NCI-H1048 (cell line): ENCODE measurements at places on chromosomes 5 and 9.

DNA sequence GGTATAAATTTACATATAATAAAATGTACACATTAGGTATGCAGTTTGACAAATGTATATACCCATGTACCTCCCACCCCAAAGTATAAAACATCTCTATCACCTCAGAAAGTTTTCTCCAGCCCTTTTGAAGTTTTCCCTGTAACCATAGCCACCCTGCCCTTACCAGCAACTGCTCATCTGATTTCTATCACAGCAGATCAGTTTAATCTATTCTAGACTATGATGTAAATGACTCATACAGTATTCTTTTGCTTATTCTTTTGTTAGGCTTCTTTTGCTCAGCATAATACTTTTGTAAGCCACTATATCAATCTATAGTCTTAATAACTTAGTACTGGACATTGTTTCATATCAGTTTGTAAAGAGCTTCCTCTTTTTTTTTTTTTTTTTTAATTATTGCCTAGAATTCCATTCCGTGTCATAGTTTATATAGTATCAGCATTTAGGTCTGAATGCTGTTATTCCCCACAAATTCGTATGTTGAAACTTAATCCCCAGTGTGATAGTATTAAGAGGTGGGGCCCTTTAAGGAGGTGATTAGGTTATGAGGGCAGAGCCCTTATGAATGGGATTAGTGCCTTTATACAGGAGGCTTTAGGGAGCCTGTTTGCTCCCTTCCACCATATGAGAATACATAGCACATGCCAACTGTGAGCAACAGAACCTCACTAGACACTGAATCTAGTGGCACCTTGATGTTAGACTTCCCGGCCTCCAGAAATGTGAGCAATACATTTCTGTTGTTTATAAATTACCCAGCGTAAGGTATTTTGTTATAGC lies 20.3 kb downstream of the MELK start:
- DNase-seq, result no peak

- no peak for DNase-seq
Measured at GRCh38 chr5:10503997-10504793, 59.7 kb upstream of the ANKRD33B start.

DNA sequence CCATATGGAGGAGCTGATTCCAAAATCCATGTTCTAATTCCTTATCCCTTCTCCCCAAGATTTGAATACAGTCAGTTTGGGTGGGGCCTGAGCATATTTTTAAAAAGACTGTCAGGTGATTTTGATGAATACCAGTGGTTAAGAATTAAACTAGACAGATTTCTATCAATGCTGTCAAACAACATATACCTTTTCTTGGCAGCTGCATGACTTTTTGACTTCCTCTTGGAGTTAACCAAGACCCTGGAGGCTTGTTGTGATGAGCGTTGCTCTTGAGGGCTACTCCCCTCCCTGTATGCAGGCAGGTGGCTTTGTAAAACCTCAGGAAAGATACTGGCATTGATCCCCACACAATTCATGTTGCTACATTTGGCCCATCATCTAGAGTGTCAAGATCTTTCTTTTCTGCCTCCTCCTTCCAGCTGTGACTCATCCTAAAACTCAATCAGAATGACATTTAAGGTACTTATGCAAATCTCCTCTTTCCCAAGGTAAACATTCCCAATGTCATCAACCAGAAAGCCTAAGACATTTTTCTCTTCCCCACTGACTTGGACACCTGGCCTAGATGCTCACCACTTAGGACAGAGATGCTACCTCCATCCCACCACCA lies 61.7 kb downstream of the PPP2R2B start:
- no peak for DNase-seq

DNA sequence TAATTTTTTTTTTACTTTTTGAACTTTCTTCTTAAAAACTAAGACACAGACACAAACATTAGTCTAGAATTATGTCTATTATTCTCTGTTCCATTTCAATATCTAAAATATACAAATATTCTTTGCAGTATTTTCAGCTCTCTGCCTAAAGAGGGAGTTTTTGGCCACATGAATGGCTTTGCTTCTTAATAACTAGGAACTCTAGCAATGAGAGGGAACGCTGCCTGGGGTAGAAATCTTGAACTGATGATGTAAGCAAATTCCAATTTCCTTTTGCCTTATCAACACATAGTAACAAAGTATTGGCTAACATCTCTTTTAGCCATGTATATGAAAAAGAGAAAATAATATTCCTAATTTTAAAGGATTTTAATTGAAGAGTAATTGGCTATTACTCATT lies 51.9 kb downstream of the SLC25A46 start:
- DNase-seq, result no peak

GRCh38 chr9:114928136-114928535 lies 2.3 kb downstream of the TNFSF8 start:
- DNase-seq, result no peak

DNA sequence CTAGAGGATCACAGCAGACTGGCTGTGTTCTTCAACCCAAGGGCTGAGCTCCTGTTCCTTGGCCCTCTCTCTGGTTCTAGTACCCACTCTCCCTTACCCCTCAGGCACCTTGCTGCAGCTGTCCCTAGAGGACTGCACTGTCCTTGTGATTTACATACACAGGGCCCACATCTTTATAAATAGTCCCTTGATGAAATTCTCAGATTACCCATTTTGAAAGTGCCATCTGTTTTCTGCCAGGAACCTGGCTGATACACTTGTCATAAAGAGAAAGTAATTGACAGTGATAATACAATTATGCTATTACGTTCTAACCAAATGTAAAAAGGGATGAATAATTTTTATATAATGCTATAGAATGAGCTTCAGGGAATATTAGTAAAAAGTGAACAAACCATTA lies 16.5 kb upstream of the SPARC start:
- DNase-seq, result no peak

DNA sequence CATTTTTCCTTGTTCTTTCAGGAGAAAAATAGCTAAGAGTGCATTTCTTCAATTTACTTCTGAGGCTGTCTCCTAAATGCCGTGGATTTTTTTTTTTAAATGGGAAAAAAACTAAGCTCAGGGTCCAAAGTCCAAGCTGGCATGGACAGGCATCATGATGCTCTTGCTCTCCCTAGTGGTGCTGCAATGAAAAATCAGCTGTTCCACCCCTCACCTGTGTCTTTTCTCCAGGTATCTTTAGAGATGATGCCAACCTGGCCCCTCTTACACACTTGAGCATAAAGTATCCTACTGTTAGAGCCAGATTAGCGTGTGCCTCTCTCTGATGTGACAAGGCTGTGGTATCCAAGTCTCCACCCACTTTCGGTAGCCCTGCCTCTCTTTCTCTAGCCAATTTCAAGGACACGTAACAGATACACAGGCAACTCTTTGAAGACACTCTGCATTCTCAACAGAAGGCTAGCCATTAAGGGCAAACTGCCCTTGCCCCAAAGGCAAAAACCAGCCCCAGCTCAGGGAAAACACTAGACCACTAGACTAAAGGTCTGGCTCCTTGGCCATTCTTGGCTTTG lies 208.8 kb downstream of the SAXO1 start:
- DNase-seq, result no peak

DNA sequence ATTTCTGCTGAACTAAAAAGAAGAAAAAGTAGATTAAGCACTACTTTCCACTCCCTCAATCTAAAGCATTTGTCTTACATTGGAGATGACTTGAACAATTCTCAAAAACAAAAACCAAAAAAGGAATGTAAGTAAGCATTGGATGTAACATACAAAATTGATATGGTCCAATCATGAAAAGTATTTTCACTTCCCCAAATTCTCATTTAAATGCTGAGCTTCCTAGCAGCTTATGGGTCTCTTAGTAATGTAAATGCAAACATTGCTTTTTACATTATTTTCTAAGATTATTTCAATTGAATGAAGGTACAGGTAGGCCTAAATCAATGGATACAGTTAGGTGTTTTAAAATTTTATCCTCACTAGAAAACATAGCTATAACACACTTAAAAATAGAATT lies 20.0 kb downstream of the ANKH start:
- no peak for DNase-seq

GRCh38 chr9:116154334-116154975 lies 864 bp downstream of the PAPPA start:
- DNase-seq, result no peak

GRCh38 chr9:133463864-133464615 lies 4.3 kb downstream of the CACFD1 start:
- DNase-seq, result no peak

DNA sequence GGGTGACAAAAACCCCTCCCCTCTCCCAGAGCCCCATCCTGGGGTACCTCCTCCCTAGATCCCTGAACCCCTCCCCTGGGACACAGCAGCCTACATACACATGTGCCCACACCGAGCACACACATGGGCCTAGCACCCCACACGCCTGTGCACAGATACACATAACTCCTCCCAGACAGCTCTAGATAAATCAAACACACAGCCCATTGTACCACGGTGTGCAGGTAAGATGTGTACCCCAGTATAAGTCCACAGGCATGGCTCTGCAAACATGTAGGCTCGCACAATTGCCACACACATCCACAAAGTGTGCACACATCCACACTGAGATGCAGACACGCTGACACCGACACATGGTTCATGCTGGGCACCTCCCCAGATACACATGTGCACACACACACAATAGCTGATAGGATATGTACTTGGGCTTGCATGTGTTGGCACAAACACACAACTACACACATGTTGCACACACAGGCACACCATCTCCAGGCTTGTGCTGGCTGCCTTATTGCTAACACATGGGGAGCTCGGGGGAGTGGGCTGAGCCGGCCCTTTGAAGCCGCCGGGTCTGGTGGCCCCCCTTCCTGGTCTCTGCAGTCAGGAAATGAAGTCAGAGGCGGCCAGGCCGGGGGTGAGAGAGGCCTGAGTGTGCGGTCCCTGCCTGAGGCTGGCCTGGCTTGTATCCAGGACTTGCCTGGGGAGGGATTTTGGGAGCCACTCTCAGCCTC lies 30.2 kb downstream of the GOLGA2 start:
- DNase-seq, result no peak

- DNase-seq, result no peak
Measured at GRCh38 chr5:140608722-140609121, 24.3 kb downstream of the CD14 start.

- no peak for DNase-seq
Measured at GRCh38 chr9:93612796-93613154, 36.4 kb downstream of the PHF2 start.

- no peak for DNase-seq
Measured at GRCh38 chr9:36532353-36532752, 40.3 kb upstream of the MELK start.

- DNase-seq, result no peak
Measured at GRCh38 chr9:16575986-16576245, 294.6 kb downstream of the BNC2 start.

DNA sequence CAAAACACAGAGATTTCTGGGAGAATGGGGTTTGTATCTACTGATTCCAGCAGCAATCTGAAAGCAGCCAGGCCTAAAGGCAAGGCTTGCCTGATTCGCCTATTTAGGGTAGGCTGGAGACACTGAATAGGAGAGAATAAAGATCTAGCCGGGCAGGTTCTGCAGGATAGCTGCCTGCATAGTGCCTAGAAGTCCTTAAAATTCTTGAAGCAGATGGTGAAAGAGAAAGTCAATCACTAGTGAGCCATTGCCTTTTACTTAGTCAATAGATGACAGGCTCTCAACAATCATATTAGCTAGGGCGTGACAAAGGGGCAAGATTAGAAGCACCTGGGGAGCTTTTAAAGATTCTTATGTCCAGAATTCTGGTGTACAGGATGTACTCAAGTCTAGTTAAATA lies 522.7 kb downstream of the HTR1A start:
- DNase-seq, result no peak

- DNase-seq, result peak; percentile 61
Measured at GRCh38 chr9:71768388-71769174, at the start of gene CEMIP2. TSS of gene CEMIP2 (minus strand) at chr9:71768513. CDS start at chr9:71750373, 18,140 bp downstream.

DNA sequence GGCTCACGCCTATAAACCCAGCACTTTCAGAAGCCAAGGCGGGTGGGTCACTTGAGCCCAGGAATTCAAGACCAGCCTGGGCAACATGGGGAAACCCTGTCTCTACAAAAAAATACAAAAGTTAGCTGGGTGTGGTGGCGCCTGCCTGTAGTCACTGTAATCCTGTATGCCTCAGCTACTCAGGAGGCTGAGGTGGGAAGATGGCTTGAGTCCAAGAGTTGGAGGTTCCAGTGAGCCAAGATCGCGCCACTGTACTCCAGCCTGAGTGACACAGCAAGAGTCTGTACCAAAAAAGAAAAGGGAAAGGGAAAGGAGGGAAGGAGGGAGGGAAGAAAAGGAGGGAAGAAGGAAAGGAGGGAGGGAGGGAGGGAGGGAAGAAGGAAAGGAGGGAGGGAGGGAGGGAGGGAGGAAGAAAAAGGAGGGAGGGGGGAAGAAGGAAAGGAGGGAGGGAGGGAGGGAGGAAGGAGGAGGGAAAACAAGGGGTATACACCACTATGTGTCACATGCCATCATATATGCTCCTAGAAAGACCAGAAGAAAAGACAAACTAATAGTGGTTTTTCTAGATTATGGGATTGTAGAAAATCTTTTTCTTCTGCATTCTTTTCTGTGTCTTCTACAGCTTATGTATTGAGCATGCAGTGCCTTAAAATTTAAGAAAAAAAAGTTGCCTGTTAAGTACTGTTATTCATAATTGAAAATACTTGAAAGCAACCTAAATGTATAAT lies 240.1 kb downstream of the DENND1A start:
- DNase-seq, result no peak

GRCh38 chr5:87829217-87829551 lies 416.5 kb upstream of the CCNH start:
- DNase-seq, result no peak

DNA sequence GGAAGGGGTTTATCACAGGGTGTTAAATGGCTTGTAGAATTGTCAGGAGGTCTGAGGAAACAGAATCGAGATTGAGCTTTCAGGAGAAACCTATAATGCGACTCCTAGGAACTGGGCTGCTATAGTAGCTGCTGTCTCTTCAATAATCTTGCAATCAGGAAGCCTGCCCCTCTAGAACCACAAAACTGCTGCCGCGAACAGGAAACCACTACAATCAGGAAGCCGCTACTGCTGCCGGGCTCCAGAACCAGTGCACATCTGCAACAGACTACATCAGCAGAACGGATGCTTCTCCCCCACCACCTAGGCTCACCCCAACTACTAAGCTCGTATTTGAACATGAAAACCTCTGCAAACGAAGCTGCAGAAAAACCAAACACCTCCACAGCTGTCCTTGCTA lies 31.6 kb downstream of the TNFSF8 start:
- no peak for DNase-seq

DNA sequence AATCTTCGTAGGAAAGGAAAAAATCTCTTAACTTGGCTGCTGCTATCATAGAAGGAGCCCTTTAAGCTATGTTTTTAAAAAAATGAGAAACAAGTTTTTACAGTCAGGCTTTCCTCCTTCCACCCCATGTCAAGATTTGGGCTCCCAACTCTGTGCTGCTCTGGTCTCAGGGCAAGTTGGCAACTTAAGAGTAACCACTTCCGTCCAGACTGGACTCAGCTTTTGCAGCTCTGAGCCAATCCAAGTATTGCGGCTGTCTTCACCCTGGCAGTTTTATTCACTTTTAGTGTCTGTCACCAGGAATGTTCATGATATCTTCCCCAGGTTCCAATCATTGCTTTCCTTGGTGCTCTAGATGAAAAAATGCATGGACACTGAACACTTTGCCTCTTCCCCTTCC lies 115.9 kb upstream of the GAS1 start:
- DNase-seq, result no peak

GRCh38 chr5:73705364-73705763 lies 79.4 kb downstream of the ARHGEF28 start:
- no peak for DNase-seq

GRCh38 chr5:114153392-114153791 lies 208.5 kb upstream of the KCNN2 start:
- no peak for DNase-seq

- peak; percentile 4 for DNase-seq
Measured at GRCh38 chr5:78162253-78162862, 132.1 kb downstream of the AP3B1 start.
